ENCODE measurements at places on chromosomes 6 and 20.

DNA sequence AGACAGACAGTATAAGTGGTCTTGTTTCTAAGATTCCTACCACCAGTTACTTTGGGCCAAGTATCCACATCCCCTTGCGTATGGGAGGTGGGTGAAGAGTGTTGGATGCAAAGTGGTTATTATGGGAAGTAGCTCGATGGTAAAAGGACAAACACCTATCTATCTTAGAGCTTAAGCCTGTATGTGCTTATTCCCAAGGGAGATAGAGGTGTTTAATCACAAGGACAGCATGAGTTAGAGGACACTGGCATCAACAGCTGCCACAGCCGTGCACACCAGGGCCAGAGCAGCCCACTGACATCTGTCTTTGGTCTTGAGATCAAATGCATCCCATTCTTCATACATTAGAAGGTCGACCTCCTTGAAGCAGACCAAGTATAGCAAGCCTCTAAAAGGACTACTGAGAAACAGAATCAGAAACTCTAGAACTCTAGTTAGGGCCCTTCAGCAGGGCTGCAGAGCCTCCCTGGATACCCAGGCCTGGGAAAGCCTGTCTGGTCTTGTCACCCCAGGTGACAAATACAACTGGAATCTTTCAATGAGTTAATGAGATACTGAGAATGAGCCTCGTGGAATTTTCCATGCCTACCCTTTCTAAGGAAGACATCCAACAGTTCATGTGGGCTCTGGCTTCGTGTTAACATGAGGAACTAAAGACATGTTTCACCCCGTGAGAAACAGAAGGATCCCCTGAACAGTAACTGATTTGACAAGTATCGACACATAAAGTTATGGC is 28.7 kb downstream of the TXNDC5 start:
- no peak for DNase-seq

DNA sequence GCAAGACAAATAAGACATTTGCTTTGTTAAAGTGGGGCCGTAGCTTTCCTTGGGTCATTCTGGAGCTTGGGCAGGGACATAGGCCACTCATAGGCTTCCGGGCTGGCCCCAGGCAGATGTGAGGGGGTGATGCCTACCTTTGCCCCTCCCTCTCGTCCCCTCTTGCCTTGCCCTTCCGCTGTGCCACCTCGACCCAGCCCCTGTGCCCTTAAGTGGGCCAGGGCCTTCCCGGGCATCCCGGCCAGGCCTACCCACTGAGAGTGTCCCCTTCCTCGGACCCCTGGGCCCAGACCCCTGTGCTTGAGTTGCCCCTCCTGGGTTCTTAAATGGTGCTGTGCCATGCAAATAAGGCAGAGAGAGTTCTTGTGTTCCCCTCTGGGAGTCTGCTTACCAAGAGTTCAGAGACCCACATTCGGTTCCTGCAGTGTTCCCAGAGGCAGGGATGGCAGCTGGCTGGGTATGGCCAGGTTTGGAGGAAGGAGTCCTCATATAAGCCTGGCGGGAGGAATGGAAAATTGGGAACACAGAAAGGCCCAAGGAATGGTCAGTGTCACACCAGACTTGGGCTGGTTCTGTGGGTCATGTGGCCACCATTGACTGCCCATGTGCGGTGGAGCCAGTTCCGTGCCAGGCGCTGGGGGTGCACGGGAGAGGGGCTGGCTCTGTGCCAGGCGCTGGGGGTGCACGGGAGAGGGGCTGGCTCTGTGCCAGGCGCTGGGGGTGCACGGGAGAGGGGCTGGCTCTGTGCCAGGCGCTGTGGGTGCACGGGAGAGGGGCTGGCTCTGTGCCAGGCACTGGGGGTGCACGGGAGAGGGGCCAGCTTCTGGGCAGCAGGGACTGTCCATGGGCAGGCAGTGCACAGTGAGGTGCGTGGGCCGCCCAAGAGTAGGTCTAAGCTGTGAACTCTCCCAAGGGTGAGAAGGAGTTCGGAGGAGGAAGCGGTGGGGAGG is 173.5 kb upstream of the SNX9 start:
- DNase-seq = no peak

DNA sequence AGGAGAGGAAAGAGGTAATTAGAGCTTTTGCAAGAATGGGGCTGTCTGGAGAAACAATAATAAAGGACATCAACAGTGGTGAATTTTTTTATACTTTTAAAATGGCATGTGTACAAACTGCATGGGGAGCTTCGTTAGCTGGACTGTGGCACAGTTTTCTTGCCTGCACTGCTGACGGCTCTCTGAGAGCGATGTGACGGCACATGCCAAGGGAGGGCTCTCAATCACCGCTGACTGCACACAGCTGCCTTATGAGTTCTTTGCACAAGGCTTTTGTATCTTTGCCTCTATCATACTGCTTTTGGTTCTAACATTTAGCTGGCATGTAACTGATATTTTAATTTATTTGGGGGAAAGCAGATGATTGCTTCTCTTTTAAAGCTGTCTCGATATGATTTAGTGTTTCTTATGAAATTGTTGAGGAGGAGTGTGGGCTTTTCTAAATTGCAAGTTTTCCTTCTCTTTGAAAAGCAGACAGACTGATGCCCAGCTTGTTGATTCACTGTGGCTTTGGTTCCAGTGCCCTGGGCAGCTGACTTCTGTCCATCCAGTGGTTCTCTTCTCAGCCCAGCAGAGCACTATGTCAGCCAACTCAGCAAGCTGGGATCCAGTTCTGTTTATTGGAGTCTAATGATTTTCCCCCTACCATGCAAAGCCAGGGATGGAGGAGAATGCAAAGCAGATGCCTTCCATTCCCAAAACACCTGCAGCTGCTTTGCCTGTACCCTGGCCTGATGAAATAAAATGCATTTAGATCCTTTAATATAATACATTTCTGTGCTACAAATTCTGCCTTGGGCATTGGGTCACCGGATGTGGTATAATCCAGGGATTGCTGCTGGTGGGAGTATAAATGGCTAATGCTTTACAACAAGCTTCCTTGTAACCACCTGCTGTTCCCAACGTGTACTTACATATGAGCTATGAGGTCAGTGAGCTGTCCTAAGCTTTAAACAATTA is 323.9 kb downstream of the ZFAND3 start:
- DNase-seq = no peak

DNA sequence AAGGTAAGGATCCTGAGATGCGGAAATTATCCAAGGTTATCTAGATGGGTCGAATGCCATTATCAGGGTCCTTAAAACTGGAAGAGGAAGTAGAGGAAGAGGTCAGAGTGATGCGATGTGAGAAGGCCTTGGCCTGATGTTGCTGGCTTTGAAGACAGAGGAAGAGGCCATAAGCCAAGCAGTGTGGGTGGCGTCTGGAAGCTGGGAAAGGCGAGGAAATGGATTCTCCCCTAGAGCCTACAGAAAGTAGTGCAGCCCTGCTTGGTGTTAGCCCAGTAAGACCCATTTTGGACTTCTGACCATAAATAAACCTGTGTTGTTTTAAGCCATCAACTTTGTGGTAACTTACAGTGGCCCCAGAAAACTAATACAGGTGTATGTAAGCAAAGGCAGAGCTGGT is 2.0 kb downstream of the SRXN1 start:
- no peak for DNase-seq

GRCh38 chr6:69305456-69305855 is 491.4 kb downstream of the LMBRD1 start:
- no peak for DNase-seq

- no peak for DNase-seq
Measured at GRCh38 chr6:168686831-168687730, 246.1 kb downstream of the SMOC2 start.

DNA sequence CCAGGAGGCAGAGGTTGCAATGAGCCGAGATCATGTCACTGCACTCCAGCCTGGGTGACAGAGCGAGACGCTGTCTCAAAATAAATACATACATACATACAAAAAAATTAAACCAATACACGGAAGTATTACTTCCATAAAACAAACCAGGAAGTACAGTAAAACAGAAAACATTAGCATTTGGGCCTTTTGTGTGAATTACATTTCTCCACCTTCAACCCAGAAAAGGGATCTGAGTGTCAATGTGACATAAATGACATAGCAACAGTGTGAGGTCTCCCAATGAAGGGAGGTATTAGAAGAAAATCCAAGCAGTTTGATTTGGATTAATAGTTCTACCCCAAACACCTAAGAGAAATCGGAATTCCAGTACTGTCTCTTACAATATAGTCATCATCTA is 10.1 kb downstream of the CSNK2A1 start:
- no peak for DNase-seq

- no peak for DNase-seq
Measured at GRCh38 chr6:40394381-40394780, 192.8 kb downstream of the LRFN2 start.

- no peak for DNase-seq
Measured at GRCh38 chr6:133544419-133544818, 303.3 kb downstream of the EYA4 start.

DNA sequence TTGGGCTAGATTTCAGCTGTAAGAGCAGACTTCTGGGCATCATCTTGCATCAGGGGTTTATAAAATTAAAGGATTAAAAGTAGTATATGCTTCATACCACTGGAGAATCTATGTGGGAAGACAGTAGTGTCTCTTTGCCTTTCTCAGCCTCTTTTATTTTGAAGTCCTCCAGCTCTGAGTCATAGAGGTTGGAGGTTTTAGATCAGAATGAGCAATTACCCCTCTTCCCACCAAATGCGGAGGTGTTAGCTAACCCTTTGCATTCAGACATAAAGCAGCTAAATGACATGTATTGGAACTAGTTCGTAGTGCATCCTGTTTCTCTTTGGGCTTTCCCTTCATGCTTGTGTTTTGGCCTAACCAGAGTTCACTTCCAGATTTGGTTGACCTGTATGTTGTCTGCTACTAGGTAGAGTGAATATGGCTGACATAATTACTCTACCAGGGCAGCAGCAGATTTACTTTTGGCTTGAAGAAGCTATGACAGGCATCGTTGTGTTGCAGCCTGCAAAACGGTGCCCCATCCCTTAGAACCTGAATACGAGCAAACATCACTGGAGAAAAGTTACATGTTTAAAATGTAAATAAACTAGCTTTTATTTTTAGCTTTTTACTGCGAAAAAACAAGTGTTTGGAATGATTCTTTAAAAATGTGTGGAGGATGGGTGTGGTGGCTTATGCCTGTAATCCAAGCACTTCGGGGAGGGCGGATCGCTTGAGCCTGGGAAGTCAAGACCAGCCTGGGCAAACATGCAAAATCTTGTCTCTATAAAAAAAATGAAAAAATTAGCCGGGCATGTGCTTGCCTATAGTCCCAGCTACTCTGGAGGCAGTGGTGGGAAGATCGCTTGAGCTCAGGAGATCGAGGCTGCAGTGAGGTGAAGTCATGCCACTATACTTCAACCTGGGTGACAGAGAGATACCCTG is 82.2 kb downstream of the MYO6 start:
- no peak for DNase-seq

- DNase-seq = no peak
Measured at GRCh38 chr6:157953580-157954091, 28.0 kb upstream of the SYNJ2 start.

DNA sequence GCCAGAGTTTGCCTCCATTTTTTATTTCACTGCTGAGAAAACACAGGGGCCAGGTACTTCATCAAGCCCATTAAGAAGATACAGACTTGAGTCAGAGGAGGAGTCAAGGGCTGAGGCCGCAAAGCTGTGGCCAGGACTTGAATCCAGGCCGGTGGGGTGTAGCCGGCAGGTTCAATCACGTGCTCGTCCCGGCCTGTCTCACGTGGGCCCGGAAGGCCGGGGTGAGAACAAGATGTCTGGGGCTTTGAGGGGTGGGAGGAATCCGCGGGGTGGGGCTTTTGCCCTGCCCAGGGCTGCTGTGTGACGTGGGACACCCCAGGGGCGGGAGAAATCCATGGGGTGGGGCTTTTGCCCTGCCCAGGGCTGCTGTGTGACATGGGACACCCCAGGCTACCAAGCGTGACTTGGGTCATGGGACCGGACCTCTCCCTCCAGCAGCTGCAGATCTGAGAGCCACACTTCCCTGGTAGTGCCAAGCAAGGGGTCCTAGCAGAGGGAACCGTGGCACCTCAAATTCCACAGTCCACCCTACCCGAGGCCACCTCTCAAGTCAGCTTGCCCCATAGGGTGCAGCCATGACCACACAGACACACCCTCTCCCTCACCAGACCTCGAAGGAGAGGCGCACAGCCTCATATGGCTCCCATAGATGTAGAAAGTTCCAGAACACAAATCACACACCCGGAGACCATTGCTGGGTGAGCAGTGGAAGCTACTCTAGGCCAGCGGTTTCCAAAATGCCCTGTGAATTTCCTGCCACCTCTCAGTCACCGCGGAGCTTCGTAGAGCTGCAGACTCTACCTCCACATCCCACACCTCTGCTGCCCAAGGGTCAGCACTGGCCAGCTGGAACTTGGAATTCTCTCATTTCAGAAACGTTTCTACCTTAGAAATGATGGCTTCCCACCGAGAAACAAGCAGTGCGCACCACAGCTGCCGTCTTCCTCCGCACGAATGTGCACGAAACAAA is 156.1 kb downstream of the DLL1 start:
- no peak for DNase-seq

All from GDM1 (cell line).